ENCODE measurements at places on chromosomes 4 and X.

GRCh38 chrX:114611018-114611619 is 27.2 kb downstream of the HTR2C start:
- peak; percentile 16 for DNase-seq

DNA sequence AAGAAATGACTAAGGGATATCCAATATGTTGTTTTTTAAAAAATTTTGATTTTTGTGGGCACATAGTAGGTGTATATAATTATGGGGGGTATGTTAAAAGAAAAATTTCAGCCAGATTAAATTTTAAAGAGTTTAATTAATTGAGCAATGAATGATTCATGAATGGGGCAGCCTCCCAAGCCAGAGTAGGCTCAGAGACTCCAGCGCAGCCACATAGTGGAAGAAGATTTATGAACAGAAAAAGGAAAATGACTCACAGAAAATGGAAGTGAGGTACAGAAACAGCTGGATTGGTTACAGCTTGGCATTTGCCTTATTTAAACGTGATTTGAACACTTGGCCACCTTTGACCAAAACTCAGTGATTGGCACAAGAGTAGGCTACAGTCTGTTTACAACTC is 91.7 kb downstream of the SPATA18 start:
- no peak for DNase-seq

DNA sequence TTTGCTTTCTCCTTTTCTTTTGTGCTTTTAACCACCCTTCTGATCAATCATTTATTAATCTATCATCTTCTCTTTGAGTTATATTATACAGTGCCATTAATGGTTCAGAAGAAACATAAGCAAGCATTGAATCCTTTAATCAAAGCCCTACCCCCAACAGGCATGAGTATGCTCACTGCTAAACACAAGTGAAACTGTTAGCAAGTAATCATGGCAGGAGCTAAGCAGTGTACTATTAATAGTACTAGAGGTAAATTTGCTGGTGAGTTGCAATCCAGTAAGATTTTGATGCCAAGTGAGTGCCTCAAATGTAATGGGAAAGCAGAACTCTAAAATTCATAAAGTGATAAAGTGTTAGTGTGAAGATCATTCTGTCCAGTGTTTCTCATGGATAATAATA is 57.2 kb downstream of the FNIP2 start:
- DNase-seq: no peak

DNA sequence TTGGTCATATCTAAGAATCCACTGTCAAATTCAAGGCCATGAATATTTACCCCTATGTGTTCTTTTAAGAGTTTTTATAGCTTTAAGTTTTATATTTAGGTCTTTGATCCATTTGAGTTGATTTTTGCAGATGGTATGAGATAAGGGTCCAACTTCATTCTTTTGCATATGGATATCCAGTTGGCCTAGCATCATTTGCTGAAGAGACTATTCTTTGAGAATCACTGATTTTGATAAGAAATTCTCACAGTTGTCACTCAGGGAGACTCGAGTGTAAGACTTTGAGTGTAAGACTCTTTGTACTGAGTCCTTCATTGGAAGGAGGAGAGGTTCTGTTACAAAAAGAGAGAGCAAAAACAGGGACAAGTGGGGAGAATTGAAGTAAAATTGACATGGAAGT is 74.8 kb downstream of the CBLL2 start:
- DNase-seq: no peak

GRCh38 chr4:10186228-10187214 is 69.9 kb upstream of the WDR1 start:
- no peak for DNase-seq

GRCh38 chrX:12159799-12160198 is 21.5 kb downstream of the FRMPD4 start:
- no peak for DNase-seq

- no peak for DNase-seq
These were observed 104.7 kb downstream of the NKX6-1 start for GRCh38 chr4:84394386-84394785.

- DNase-seq: no peak
These were observed 271.8 kb downstream of the INPP4B start for GRCh38 chr4:142574306-142574705.

GRCh38 chrX:112477653-112478052 is 202.1 kb downstream of the LHFPL1 start:
- DNase-seq: no peak

GRCh38 chr4:180675359-180675650 is 1567.9 kb upstream of the TENM3 start:
- no peak for DNase-seq

DNA sequence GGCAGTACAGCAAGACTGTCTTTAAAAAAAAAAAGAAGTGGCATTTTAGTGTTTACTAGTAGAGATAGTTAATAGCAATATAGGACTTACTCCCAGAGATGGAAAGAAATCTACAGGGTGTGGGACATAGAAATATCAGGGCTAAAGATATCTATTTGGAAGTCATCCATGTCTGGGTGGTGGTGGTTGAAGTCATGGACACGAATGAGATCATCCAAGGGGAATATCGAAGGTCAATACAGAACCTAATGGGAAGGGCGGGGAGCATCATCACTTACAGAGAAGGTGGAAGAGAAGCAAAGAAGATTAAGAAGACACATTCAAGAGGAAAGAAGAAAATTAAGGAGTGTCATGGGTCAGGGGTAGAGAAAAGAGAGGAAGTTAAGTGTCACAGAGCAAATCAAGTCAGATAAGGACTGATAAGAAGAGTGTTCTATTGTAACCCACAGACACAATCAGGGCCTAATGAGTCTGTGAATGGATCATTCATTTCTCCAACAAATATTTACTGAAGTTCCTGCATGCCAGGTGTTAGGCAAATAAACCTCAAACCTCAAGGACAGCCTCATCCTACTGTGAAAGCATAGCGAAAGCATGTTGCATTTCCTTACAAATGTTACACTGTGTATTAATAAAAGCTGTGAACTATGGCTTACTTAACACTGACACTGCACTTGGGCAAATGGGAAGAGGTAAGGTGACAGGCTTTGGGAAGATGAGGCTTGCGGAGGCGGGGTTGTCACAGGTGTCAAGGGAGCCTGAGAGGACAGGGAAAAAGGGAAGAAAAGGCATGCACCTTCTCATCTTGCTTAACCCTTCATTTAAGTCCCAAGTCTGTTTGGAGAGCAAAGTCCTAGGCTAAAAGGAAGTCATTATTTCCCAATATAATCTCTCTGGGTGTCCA is 65.3 kb downstream of the ELOVL6 start:
- DNase-seq: no peak

- no peak for DNase-seq
These were observed at the start of gene TCEAL9 for GRCh38 chrX:103356130-103356798. Gene TCEAL9 (plus strand): TSS chrX:103356506. CDS start chrX:103357685, 1,179 bp downstream.

- no peak for DNase-seq
These were observed 722.5 kb upstream of the PRKX start for GRCh38 chrX:4435905-4436304.

GRCh38 chr4:24582235-24582832 is 2.0 kb downstream of the DHX15 start:
- DNase-seq: peak; percentile 4

DNA sequence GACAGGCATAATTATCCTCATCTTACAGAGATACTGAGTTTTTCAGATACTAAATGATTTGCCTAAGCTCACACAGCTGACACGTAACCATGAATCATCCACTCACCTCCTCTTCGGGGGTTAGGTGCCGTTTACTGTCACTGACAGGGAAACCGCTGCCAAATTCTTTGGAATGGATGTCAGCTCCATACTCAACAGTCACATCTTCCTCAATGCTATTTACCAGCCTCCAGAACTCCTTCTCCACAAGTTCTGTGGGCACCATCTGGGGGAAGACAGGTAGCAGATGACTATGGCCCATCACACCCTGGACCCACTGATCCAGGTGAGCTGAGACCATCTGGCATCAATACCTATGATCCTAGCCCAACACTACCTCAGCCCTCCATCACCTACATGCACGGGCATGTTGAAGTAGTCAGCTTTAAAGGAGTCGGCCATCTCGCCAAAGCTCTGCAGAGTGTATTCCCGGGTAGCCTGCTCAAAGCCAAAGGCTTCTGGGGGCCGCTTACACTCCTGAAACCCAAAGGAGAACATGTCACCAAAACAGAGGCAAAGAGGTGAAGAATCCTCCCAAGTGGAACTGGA is 13.5 kb downstream of the KDM5C start:
- DNase-seq: no peak

DNA sequence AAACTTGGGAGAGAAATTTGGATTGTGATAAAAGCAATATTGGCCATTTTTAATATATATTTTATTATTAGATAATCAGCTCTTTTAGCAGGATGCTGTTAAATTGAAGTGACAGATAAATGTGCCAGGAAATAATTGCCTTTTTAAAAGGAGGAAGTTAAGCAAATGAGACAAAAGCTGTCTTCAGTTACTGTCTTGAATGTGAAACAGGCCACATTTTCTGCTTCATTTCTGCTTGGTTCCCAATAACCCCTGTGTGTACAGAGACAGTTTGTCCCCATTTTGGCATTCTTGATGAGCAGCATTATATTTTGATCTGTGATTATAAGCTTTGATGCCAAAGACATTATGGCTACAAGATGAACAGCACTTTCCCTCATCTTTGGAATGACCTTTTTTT is 953 bp downstream of the EPGN start:
- no peak for DNase-seq

DNA sequence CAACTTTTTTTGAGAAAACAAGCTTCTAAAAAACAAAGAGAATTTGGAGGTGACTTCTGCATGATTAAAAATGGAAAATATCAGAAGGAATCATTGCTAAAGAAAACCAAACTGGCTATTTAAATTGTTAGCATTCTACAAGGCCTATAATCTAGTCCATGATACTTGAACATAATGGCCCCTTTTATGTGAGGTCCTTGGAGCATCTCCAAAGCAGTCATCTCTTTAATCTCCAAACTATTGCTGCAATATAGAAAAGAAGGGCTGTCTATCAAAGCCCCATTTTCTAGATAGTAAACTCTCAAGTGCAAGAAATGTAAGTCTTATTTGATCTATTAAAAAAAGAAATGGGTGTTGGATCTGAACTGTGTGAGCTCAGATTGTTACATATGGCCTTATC is 615.1 kb downstream of the CENPC start:
- no peak for DNase-seq

All from activated naive CD4-positive, alpha-beta T cell treated with anti-CD3 and anti-CD28 coated beads for 36 hours (primary cell).